Fibroblast of lung (primary cell): ENCODE measurements at places on chromosomes 6 and 20. TPM values are rescaled to one million over a fixed set of nuclear protein-coding genes. Genes with fewer than 3 reads are reported as not detected.

STX11 gene
- polyA plus RNA-seq = 4.1 and 6.6 TPM in 2 replicates

DNA sequence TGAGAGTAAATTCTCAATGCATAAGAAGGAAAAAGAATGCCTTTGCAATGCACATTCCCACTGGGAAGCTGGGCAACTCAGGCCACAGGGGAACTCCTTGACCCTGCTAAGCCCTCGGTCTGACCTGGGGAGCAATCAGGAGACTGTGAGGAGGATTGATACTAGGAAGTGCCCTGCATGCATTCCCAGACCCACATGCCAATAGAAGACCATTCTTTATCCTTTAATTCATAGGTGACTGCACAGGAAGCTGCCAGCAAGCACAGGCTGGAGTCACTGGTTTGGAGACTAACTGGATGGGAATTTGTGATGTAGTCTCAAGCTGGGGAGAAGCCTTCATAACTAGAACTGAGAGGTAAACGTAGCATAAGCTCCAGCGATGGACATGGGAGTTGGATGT, 1012.7 kb downstream of the EYS start:
- DNase-seq = no peak
- no peak overlapping the region for H3K4me3 ChIP-seq
- no peaks in the 10 kb centered on the region for H3K4me1 ChIP-seq

DNA sequence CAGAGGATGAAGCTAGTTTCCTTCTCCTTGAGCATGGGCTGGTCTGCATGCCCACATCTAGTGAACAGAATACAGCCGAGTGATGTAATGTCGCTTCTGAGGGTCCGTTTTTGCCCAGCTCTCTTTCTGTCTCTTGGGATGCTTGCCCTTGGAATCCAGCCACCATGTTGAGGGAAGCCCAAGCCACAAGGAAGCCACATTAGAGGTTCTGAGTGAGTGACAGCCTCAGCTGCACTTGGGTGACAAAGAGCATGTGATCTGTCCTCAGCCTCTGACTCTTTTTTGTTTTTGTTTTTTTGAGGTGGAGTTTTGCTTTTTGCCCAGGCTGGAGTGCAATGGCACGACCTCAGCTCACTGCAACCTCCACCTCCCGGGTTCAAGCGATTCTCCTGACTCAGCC, 100.6 kb upstream of the SALL4 start:
- H3K27me3 ChIP-seq = no peaks in the 10 kb centered on the region
- H3K4me3 ChIP-seq = no peak overlapping the region
- no peaks in the 10 kb centered on the region for H3K4me1 ChIP-seq
- no peak for DNase-seq
- H3K36me3 ChIP-seq = no peaks in the 10 kb centered on the region

- H3K4me1 ChIP-seq = no peaks in the 10 kb centered on the region
- H3K4me3 ChIP-seq = no peak overlapping the region
- H3K27ac ChIP-seq = no peak overlapping the region
- H3K36me3 ChIP-seq = peaks cover 4% of the 10 kb centered on the region
Measured at GRCh38 chr6:82178077-82178758, 69.3 kb downstream of the IBTK start.

CLIC5 gene
- 0.03 TPM in 1 of 2 replicates, not detected in the other for polyA plus RNA-seq

GRCh38 chr6:96766769-96767168, 70.5 kb downstream of the GPR63 start:
- DNase-seq = no peak
- H3K4me3 ChIP-seq = no peak overlapping the region
- H3K27ac ChIP-seq = no peak overlapping the region
- H3K4me1 ChIP-seq = no peaks in the 10 kb centered on the region
- no peaks in the 10 kb centered on the region for H3K27me3 ChIP-seq

PI16 gene
- polyA plus RNA-seq = 0.09 and 0.67 TPM in 2 replicates

- DNase-seq = no peak
- peaks cover 2% of the 10 kb centered on the region for H3K4me1 ChIP-seq
Measured at GRCh38 chr20:50663095-50663821, 28.1 kb downstream of the RIPOR3 start.

WASF1 gene
- 28.2 and 37.7 TPM in 2 replicates for polyA plus RNA-seq

RNGTT gene
- polyA plus RNA-seq = 10.7 and 11.1 TPM in 2 replicates
